ENCODE measurements at places on chromosomes 1 and 21.

- no peak for DNase-seq
Measured at GRCh38 chr1:28058168-28058567, 30.2 kb downstream of the EYA3 start.

DNA sequence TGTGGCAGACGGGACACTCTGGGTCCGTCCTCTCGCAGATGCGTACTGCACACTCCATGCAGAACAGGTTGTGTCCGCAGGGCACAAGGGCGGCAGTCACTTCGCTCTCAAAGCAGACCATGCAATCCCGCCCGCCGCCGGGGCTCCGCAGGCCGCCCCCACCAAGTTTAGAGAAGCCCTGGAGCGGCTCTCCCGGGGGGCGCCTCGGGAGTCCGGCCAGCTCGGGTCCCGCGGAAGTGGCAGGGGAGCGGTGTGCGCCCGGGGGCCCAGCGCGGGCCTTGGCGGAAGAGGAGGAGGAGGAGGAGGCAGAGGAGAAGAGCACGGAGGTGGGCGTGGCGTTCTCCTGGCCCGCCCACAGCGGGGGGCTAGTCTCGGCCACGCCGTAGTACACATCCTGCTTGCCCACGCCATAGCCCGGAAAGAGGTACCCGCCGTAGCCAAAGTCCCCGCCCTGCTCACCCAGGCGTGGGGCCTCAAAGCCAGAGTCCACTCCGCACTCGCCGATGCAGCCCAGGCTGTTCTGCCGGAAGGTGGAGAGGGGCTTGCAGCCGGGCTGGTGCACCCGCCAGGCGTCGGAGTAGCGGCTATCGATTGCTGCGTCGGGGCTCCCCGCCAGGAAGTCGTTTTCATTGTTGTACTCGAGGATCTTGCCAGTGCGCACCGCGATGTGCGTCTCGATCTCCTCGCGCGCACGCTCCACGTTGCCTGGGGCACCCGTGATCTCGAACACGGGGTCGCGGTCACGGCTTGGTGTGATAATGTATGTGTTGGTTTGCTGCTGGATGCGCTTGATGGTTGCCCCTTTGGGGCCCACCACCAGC lies 5.4 kb downstream of the MEX3A start:
- no peak for DNase-seq

DNA sequence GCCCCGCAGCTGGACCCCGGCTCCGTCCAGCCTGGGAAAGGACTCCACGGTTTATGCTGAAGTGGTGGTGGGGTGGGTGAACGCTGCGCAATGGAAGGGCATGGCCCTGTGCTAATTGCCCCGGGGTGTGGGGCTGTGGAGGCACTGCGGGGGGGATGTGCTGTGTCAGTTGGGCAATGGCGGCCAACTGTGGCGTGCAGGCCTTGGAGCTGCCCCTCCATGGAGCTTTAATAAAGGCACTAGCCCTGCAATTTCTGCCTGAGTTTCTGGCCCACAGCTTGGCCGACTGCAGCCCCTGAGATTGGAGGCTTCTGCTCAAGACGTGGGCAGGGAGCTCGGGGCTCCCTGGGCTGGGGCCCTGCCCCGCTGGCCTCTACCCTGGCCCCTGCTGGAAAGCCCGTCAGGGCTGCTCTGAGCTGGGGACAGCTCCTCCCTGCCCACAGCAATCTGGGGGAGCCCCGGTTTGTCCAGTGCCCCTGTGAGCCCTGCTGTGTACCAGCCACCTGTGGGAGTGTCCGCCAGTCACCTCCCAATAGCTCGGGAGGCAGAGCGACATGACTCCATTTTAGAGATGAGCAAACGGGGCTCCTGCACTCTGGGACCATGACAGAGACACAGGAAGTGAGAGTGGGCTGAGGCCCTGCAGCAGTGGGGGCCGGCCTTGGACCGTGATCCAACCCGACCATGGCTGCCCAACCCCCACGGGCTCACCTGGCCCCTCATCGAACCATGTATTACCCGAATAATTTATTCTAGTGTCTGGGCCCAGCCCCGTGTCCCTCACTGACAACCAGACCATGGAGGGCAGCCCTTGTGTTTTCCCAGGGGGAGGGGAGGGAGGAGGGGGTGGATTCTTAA lies 8.7 kb upstream of the TNFRSF14 start:
- DNase-seq = peak; percentile 43

GRCh38 chr1:47738560-47739182 lies 258.5 kb downstream of the TRABD2B start:
- DNase-seq = no peak

- DNase-seq = no peak
Measured at GRCh38 chr1:238898856-238899255, 487.5 kb upstream of the CHRM3 start.

GRCh38 chr1:198258491-198258890 lies 101.7 kb downstream of the NEK7 start:
- no peak for DNase-seq

DNA sequence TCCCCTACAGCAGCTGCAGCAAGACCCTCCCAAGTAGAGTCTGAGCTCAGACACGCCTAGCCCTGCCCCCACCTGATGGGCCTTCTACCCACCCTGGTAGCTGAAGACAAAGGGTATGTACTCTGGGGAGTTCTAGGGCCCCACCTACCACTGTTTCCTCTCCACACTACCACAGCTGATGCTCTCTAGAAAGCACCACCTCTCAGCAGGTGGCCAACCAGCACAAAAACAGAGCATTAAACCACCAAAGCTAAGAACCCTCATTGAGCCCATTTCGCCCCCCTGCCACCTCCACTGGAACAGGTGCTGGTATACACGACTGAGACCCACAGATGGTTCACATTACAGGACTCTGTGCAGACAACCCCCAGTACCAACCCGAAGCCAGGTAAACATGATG lies 258.9 kb downstream of the SETD4 start:
- DNase-seq = no peak

DNA sequence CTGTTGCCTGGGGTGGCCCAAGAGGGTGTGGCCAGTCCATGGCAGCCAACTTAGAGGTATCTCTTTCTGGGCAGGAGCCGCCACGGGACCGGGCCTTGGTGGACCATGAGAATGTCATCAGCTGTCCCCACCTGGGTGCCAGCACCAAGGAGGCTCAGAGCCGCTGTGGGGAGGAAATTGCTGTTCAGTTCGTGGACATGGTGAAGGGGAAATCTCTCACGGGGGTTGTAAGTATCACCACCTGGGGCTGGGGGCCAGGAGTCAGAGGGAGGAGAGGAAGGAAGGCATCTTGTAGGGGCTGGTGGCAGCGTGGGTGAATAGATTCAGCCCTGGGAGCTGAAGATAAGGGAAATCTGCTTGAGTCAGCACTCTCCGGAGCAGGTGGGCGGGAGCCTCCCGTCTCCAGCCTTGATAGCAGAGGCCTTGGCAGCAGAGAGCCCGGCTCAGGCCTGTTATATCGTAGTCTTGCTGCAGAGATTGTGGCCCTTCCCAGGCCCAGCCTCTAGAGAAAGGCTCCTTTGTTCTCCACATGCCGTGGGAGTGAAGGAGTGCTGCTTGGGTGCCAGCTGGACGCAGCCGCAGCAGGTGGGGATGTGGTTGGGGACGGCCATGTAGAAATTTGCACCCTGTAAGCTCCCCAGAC lies 25.4 kb downstream of the PHGDH start:
- no peak for DNase-seq

DNA sequence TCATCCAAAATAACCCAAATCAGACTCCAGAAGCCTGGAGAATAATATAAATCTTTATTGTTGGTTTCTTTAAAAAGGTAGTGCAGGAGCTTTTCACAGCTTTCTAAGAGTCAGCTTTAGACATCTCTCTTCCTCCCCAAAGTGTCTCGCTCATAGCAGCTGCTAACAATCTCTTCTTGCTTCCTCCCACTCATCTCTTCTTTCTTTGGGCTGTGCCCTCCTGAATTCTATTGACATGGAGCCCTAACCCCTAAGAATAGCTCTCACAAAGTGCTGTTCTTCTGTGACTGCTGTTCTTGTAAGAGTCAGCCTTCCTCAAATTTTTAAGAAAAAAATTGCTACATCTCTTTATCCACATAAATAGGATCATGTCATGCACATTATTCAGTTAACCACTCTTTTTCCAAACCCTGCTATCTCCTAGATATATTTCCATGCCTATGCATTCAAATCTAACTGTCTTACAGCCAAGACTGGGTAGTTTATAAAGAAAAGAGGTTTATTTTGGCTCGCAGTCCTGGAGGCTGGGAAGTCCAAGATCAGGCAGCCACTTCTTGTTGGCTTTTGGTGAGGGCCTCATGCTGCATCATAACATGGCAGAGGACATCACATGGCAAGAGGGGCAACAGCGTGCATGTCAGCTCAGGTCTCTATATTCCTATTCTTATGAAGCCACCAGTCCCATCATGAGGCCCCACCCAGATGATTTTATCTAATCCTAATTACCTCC lies 301.0 kb upstream of the POU3F1 start:
- no peak for DNase-seq

GRCh38 chr1:45722809-45723208 lies 27.6 kb downstream of the IPP start:
- no peak for DNase-seq

- no peak for DNase-seq
Measured at GRCh38 chr1:35808450-35809113, 766 bp downstream of the AGO4 start.

DNA sequence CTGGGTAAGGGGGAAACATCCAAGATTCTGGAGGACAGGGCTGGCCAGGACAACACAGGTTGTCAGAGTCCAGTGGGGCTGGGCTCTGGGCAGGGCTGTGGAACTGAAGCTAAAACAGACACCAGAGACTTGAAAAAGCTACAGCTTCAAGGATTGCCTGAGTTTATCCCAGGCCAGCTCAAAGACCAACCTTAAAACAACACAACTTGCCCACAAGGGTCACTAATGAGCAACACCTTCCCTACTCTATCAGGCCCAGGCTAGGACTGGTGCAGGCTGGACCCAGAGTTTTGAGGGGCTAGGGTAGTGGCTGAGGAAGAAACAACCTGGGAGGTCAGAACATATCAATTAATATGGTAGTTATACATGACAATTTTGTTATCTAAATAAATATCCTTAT lies 160.7 kb downstream of the SLC45A1 start:
- DNase-seq = no peak

GRCh38 chr1:9289090-9289534 lies 3.6 kb upstream of the SPSB1 start:
- peak; percentile 84 for DNase-seq

GRCh38 chr1:224698015-224698451 lies 81.9 kb downstream of the CNIH3 start:
- DNase-seq = no peak
